ENCODE measurements at places on chromosomes 7 and 10.

DNA sequence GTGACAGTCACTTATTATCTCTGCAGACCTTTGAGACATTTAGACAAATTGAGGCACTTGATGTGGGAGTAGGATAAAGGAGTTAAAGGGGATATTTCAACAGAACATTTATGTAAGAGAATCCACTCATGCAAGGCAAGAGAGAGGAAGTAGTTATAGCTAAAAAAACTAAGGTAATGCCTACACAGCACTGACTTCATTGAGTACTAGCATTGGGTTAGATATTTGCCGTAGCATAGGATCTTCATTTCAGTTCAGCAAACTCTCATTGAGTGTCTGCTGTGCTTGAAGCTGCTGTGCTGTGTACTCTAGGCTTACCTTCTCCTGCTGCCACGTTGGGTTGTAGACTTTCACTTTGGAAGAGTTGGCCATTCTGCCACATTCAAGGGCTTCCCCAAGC, 10.5 kb upstream of the ENTPD1 start:
- no peak for DNase-seq

GRCh38 chr10:77857272-77857671, 69.3 kb downstream of the DLG5 start:
- no peak for DNase-seq

GRCh38 chr7:21427182-21427870, 557 bp upstream of the SP4 start:
- peak; percentile 100 for DNase-seq

- DNase-seq: no peak
Measured at GRCh38 chr7:129970816-129971215, 18.1 kb upstream of the UBE2H start.

GRCh38 chr7:94127026-94127425, 122.9 kb upstream of the BET1 start:
- DNase-seq: no peak

- DNase-seq: no peak
Measured at GRCh38 chr7:144842377-144842851, 6.6 kb upstream of the TPK1 start.

GRCh38 chr7:23607130-23607529, 9.9 kb downstream of the CCDC126 start:
- no peak for DNase-seq

GRCh38 chr7:82443036-82443546, 486 bp downstream of the CACNA2D1 start:
- no peak for DNase-seq

- no peak for DNase-seq
Measured at GRCh38 chr10:36880898-36881297, 244.5 kb upstream of the ANKRD30A start.

DNA sequence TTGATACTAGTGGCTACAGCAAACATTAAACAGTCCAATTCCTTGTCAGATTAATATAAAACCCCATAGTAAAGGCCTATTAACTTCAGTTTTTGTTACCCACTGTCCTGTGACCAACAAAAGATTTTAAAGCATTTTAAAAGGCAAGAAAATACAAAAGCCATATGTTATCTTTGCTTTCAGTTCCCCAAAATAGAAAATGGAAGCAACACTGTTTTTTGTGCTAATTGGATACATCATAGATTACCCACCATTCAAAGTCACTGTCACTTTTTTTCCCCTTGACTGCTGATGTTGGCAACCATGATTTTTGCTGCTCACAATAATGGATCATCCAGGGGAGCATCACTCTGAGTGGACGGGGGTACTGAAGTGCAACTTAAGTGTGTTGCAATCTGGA, 52.4 kb upstream of the TMEM140 start:
- DNase-seq: no peak
